ENCODE measurements at places on chromosomes 2 and 18. TPM values are rescaled to one million over a fixed set of nuclear protein-coding genes. Genes with fewer than 3 reads are reported as not detected.

The RGPD3 gene
- 0.13 TPM for total RNA-seq

The SLC9A4 gene
- total RNA-seq: not detected

The TSGA10 gene
- 1.6 TPM for total RNA-seq

The NT5C1B gene
- not detected for total RNA-seq

The CLEC4F gene
- 0.10 TPM for total RNA-seq

The ATP6V1B1 gene
- not detected for total RNA-seq

The STK39 gene
- total RNA-seq: 10.0 TPM

The ZBTB7C gene
- total RNA-seq: not detected

The CNTNAP5 gene
- total RNA-seq: not detected

The NEDD4L gene
- total RNA-seq: 77.1 TPM

The INHA gene
- not detected for total RNA-seq

The TANC1 gene
- 69.5 TPM for total RNA-seq

The NLRC4 gene
- not detected for total RNA-seq
